ENCODE measurements at places on chromosomes 2 and 18. TPM values are rescaled to one million over a fixed set of nuclear protein-coding genes. Genes with fewer than 3 reads are reported as not detected.

NDUFS1 gene
- total RNA-seq = 103 TPM

ALPI gene
- not detected for total RNA-seq

EDAR gene
- total RNA-seq = not detected

MYCN gene
- total RNA-seq = 0.54 TPM

- peak overlapping the region; percentile 59 for H3K27ac ChIP-seq
- H3K4me3 ChIP-seq = peak overlapping the region; percentile 73
- no peak for DNase-seq
- no peaks in the 10 kb centered on the region for H3K36me3 ChIP-seq
- H3K27me3 ChIP-seq = no peaks in the 10 kb centered on the region
- peaks cover 14% of the 10 kb centered on the region for H3K4me1 ChIP-seq
Observed at GRCh38 chr18:63316612-63317555, 2.7 kb downstream of the BCL2 start.

DNA sequence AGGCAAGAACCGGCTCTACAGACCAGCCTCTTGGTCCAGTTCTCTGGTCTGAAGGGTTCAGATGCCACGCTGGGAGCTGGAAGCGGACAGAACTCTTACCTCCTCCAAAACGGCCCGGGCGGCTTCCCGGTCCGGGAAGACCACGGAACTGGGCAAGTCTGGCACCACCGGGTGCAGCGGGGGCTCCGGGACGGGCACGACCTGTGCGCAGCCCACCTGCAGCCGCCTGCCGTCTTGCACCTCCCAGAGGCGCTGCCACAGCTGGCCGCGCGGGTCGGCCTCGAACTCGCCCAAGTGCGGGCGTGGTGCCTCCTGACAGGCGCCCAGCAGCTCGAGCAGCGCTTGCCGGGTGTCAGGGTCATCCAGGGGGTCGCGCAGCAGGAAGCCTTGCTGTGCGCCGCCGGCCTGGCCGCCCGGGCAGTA is 773 bp downstream of the CMPK2 start:
- H3K4me3 ChIP-seq = peak overlapping the region; percentile 84
- H3K4me1 ChIP-seq = no peaks in the 10 kb centered on the region
- no peaks in the 10 kb centered on the region for H3K27me3 ChIP-seq
- H3K27ac ChIP-seq = peak overlapping the region; percentile 88
- DNase-seq = peak; percentile 68
- H3K36me3 ChIP-seq = no peaks in the 10 kb centered on the region

DNA sequence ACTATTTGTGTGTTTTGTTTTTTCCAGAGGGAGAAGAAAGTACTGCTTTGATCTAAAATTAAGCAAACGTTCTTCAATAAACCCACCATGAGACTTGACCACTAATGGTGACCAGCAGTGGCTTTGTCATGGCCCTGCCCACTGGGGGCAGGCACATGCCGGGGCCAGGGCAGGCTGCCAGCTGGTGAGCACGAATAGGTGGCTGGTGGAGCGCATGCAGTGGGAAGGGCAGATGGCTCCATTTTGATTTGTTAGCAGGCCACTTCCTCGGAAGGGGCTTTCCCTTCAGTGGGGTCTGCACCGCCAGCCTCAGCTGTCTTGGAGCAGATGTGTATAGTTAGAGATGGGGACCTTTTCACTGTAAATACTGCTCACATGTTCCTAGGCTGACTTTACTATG is 277.1 kb downstream of the SOX11 start:
- no peak for DNase-seq
- no peak overlapping the region for H3K4me3 ChIP-seq
- no peak overlapping the region for H3K27ac ChIP-seq
- no peaks in the 10 kb centered on the region for H3K36me3 ChIP-seq
- no peaks in the 10 kb centered on the region for H3K4me1 ChIP-seq

DNA sequence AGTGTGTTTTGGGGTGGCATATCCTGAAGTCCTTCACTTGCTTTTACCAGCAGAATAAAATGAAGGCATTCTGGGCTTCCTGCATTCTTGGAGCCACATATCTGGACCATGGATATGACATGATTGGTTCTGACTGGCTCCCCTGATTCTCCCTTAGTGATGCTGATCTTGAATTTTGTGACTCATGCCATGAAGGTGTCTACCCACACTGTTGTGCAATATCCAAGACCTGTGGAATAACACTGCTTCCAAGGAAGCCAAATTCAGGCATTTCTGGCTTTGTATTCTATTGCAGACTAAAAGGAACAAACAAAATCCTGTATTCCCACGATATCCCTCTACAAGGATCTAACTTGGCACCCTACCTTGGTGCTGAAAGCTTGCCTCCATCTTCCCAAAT is 125.8 kb downstream of the LYPD6B start:
- H3K4me1 ChIP-seq = no peaks in the 10 kb centered on the region
- H3K27ac ChIP-seq = no peak overlapping the region
- H3K36me3 ChIP-seq = no peaks in the 10 kb centered on the region
- DNase-seq = no peak

DNA sequence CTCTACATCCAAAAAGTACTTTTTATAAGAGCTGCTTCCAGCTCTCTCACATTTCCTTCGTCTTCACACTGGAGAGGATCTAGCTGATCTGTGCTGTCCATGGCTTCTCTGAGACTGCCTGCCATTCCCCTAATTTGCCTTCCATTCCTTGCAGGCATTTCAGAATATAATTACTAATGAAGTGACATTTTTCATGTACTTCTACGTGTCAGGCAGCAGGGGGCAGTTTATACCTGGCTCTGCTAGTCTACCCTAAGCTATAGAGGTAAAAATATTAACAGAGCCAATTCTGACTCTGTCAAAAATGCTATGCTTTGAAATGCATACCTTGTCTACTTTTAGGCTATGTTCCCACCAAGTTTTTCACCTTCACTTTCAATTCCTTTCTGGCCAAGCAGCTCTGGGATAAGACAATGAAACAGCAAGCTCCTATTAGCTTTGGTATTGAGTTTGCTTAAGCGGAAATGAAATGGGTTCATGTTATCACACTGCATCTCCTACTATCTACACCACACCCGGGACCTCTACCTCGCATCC is 81.9 kb downstream of the MEP1B start:
- no peak overlapping the region for H3K27ac ChIP-seq
- no peaks in the 10 kb centered on the region for H3K4me1 ChIP-seq
- no peak overlapping the region for H3K4me3 ChIP-seq
- H3K27me3 ChIP-seq = no peaks in the 10 kb centered on the region

GRCh38 chr2:11446733-11447248 is 19.2 kb downstream of the E2F6 start:
- H3K27ac ChIP-seq = peak overlapping the region; percentile 3
- H3K36me3 ChIP-seq = peaks cover 34% of the 10 kb centered on the region

DNA sequence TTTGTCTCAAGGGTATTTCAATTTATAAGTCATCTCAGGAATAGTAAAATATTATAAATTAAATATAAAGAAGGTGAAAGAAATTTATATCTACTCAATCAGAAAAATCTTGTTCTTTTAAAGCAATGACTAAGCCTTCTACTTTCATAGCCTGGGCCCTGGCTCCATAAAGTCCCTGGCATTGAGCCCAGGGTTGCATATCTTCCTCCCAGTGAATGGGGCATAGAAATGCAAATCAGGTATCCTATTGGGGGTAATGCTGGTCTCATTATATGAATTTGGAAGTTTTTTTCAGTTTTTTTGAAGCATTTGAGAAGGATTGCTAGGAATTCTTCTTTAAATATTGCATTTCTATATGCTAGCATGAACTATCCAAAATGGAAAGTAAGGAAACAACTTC is 73.9 kb upstream of the MC2R start:
- no peaks in the 10 kb centered on the region for H3K27me3 ChIP-seq
- H3K27ac ChIP-seq = no peak overlapping the region
- DNase-seq = no peak

DNA sequence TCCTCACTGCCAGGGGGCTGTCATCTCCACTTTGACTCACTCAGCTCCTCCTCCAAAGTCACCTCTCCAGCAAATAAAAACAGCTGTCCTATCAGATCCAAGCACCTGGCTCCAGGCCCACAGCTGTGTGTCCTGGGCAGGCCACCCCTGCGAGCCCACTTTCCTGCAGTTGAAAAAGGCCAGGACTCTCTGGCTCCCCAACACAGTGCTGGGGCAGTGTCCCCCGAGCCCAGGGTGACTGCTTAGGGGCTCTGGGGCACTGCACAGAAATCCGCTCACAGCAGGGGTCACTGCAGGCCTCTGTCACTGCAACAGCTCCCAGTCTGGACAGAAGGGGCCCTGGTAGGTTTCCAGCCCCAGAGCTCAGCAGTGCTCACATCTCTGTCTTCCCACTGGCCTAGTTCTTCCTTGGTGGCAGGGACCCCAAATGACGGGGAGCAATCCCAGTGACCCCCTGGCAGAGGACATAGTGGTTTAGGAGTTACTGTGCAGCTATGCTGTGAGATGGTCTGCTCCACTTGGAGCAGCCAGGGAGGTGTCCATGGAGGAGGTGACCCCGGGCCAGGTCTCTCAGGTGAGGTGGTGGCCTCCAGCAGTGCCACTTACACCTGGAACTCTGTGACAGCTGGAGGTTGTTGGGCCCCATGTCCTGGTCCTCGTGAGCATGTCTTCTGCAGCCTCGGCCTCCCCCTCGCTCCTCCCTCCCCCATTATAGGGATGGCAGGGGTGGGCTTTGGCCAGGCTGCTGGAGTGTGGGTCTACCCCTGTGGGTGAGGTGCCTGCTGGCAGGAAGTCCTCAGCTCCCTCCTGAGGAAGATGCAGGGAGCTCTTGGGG is 35.5 kb downstream of the HS6ST1 start:
- no peak overlapping the region for H3K4me3 ChIP-seq
- DNase-seq = peak; percentile 70
- H3K27ac ChIP-seq = no peak overlapping the region
- peaks cover 39% of the 10 kb centered on the region for H3K4me1 ChIP-seq
- no peaks in the 10 kb centered on the region for H3K36me3 ChIP-seq

GRCh38 chr2:29583104-29583503 is 338.3 kb downstream of the ALK start:
- H3K27me3 ChIP-seq = no peaks in the 10 kb centered on the region
- H3K36me3 ChIP-seq = no peaks in the 10 kb centered on the region
- DNase-seq = no peak

DNA sequence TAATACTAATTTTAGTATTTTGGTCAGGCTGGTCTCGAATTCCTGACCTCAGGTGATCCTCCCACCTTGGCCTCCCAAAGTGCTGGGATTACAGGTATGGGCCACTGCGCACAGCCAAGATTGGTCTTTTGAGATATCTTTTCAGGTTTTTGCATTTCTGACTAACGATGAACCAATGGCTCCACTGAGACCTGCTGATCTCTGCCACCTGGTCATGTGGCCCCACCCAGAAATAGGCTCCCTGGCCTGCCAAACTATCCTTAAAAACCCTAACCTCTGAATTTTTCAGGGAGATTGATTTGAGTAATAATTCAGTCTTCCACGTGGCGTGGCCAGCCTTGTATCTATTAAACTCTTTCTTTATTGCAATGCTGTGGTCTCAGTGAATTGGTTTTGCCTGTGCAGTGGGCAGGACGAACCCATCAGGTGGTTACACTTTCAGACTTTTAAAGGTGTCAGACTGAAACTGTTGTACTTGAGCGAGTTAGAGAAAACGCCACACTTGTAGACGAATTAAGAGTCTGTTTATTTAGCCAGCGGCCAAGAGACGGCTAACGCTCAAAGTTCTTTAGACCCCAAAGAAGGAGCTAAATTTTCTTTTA is 85.8 kb upstream of the MSH6 start:
- H3K27ac ChIP-seq = no peak overlapping the region
- H3K4me1 ChIP-seq = no peaks in the 10 kb centered on the region
- H3K36me3 ChIP-seq = no peaks in the 10 kb centered on the region
- H3K4me3 ChIP-seq = no peak overlapping the region
- H3K27me3 ChIP-seq = no peaks in the 10 kb centered on the region
- DNase-seq = peak; percentile 10

- H3K36me3 ChIP-seq = no peaks in the 10 kb centered on the region
- no peak for DNase-seq
- H3K4me1 ChIP-seq = no peaks in the 10 kb centered on the region
- no peak overlapping the region for H3K27ac ChIP-seq
Observed at GRCh38 chr2:232076736-232077135, 115.2 kb downstream of the DIS3L2 start.

GRCh38 chr18:34933909-34934661 is 107.1 kb upstream of the MAPRE2 start:
- no peak for DNase-seq
- H3K27ac ChIP-seq = no peak overlapping the region
- no peaks in the 10 kb centered on the region for H3K36me3 ChIP-seq
- no peaks in the 10 kb centered on the region for H3K4me1 ChIP-seq
- no peak overlapping the region for H3K4me3 ChIP-seq

DNA sequence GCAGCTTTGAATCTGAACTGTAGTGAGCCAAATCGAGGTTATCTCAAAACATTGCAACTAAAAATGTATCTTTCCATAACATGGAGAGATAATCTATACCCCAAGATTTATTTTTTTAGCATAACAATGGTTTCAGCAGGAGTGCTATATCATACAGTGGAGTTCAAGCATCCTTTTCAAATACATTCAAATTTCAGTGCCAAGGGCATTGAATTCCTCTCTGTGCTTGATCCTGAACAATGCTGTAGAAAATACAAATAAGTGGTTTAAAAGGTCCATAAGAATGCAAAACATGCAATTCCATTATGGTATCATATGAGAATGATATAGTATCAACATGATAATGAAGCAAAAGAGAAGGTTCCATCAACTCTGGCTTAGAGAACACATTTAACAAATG is 201.7 kb downstream of the TXNL1 start:
- H3K4me1 ChIP-seq = no peaks in the 10 kb centered on the region
- no peaks in the 10 kb centered on the region for H3K36me3 ChIP-seq
- H3K27me3 ChIP-seq = no peaks in the 10 kb centered on the region
- no peak for DNase-seq
- H3K4me3 ChIP-seq = no peak overlapping the region

DNA sequence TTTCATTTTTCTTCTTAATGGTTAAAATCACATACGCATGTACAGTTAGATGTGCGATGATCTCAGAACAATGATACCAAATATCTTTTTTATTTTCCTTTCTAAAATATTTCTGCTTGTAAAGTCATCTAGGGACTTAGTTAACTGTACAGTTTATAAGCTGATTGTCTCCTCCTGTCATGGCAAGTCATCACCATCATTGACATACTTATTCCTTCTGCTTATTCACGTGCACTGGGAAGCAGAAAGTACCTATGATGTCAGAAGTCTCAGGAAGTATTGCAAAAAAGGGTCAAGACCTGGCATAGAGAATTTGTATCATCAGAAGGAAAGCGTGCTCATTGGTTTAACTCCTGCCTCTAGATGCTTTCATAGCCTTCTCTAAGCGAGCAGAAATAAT is 154.2 kb downstream of the DSC3 start:
- H3K27ac ChIP-seq = no peak overlapping the region
- DNase-seq = no peak
- H3K4me1 ChIP-seq = no peaks in the 10 kb centered on the region
- H3K4me3 ChIP-seq = no peak overlapping the region

- H3K4me3 ChIP-seq = no peak overlapping the region
- H3K27ac ChIP-seq = peak overlapping the region; percentile 55
- no peaks in the 10 kb centered on the region for H3K36me3 ChIP-seq
- DNase-seq = no peak
- H3K27me3 ChIP-seq = no peaks in the 10 kb centered on the region
Observed at GRCh38 chr2:120551522-120551921, 184.1 kb upstream of the GLI2 start.

GRCh38 chr18:51417643-51418483 is 220.4 kb upstream of the MEX3C start:
- no peaks in the 10 kb centered on the region for H3K36me3 ChIP-seq
- DNase-seq = no peak
- no peak overlapping the region for H3K4me3 ChIP-seq
- H3K27ac ChIP-seq = no peak overlapping the region
